Naive thymus-derived CD8-positive, alpha-beta T cell (primary cell): ENCODE measurements at places on chromosomes 13 and 19. TPM values are rescaled to one million over a fixed set of nuclear protein-coding genes. Genes with fewer than 3 reads are reported as not detected.

GRCh38 chr13:76667551-76667950 lies 218.7 kb downstream of the KCTD12 start:
- no peak for DNase-seq

DNA sequence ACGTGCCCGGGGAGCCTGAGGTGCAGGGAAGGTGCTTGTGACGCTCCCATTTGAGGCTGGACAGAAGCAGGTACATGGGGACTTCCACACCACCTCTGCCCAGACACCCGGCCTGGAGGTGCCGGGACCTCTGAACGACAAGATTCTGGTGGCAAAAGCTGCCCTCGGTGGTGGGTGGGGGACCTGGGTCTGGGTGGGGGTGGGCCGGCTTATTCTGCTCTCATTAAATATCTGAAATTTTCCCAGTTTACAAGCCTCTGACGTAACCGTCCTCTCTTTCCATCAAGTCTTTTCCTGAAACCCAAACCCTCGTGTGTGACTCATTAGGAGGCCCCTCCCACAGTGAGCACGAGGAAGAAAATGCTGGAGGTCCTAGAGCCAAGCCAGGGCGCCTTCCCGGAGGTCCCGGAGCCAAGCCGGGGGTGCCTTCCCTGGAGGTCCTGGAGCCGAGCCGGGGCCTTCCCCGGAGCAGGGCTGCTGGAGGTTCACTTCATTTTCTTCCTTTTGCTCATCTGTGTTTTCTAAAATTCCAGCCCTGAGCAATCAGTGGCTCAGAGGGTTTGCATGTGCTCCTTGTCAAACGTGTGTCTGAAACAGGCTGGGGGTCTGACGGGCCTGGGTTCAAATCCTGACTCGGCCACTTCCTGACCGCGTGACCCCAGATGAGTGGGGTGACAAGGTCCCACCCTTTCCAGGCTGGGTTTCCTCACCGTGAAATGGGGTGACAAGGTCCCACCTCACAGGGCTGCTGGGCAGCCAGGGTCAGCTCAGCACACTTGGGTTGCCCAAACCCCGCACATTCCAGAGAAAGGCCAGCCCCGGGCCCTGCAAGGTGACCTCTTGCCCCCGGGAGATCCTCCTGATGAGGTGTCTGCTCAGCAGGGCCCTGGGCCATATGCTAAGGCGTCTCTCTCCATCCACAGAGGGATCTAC lies 10.0 kb downstream of the CFD start:
- DNase-seq: no peak

The CCNA1 gene
- polyA plus RNA-seq: not detected

DNA sequence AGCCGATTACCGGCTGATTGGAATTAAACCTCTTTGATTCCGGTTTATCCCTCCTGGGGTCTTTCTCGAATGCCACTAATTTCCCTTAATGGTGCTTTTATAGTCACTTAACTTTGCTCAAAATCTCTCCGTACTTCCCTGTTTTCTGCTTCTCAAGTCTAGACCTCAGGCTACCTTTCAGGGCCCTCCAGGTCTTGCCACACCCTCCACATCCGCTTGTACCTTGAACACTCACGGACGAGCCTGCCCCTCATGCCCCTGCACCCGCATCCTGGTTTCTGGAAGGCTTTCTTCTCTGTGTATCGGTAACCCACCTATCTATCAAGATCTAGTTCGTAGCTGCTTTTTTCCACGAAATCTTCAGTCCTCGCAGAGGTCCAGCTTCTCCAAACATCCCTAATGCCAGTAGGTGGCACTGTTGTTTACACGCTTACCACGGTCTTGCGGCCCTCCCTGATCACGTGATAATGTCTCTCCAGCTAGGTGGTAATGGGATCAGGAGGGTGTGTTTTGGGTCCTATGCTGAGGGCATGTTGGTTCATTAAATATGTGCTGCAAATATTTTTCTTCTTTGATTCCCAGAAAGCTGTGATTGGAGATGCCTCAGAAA lies 13.8 kb downstream of the ATP12A start:
- peak; percentile 31 for DNase-seq

DNA sequence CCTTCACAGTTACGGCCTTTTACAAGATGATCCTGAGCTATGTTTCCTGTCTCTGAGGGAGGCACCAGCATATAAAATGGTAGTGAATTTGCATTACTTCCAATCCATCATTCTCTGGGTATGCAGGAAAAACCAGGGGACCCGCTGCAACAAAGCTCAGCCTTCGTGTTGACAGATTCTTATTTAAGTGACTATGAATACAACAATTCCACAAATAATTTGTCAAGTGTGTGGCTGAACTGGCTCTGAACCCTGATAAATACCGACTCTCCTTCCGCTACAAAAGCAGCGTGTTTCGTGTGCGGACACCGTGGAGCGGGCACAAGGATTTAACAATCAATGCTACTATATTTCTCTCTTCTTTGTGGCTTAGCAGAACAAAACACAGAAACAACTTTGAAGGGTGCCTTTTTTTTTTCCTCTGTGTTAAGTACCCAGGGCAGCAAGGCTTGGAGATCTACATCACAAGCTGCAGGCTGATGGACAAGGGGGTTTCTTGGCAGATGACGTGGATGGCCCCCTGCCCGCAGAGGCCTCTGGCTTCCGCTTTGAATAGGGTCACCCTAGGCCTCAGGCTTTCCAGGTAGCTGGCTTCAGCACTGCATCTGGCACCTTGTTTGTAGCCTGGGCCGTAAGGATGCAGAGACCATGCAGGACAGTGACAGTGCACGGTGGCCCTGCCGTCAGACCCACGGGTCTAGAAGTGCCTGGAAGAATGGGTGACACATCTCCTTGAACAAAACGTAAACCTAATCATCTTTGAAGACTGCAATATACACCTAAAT lies 280.5 kb upstream of the TSHZ3 start:
- no peak for DNase-seq

DNA sequence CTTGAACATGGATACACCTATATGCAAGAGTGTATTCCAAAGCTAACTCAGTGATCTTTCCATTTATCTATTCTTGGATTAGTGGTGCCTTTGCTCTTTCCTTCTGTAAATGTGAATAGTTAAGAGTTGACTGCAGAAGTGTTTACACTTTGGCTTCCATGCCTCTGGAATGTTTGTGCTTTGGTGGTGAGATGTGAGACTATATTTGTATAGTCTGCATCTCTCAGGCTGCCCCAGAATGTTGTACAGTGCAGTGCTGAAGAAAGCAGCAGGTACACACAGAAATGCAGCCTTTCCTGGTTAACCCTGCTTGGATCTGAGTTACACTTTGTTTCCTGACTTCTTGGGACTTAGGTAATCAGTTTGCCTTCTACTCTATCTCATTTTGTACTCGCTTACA lies 90.2 kb downstream of the DNAJC15 start:
- DNase-seq: no peak

DNA sequence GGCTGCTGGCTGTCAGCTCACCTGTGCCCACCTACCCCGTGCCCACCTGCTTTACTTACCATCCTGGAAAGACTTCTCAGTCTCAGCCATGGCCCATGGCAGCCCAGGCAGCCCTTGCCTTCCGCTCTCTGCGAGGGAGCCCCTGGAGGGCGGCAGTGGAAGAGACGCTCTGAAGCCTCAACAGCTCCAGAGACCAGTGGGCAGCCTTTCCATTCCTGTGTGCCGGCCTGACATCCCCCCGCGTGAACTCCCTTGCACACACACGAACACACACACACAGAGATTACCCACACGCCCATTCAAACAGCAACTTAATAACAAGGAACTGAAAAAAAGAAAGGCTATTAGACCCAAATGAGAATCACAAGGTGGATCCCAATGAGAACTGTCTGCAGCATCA lies 14.2 kb upstream of the RASA3 start:
- no peak for DNase-seq

DNA sequence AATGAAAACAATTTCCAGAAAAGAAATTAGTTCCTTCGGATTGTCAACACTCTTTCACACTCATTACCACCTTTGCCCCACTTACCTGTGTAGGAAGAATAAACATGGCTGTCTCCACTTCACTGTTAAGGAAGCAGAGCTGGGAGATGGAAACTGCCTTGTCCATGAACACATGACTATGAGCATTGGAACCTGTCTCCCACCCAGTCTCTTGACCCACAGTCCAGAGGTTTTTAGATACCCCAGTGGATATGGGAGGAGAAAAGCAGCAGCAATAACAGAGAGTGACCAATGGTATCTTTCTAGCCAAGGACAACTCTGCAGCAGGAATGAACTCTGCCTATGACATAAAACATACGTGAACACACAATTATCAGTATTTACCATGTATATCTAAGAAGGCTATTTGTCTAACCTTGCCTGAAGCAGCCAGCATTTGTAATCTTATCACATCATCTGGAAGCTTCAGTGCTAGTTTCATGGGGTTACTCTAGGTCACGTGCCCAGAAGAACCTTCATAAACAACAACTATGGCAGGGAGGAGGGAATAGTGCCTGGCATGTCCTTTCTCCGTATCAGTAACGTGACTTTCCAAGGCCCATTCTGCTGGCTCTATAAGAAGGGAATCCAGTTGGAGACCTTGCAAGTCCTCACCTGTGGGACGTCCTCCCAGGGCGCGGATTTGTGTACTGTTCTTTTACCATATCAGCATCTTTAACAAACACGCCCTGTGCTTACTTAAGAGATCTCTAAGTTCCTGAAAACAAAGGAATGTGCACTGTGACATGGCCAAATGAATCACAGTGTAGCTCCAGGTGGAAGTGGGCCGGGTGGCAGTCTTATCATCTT lies 221.8 kb upstream of the UBL3 start:
- no peak for DNase-seq

DNA sequence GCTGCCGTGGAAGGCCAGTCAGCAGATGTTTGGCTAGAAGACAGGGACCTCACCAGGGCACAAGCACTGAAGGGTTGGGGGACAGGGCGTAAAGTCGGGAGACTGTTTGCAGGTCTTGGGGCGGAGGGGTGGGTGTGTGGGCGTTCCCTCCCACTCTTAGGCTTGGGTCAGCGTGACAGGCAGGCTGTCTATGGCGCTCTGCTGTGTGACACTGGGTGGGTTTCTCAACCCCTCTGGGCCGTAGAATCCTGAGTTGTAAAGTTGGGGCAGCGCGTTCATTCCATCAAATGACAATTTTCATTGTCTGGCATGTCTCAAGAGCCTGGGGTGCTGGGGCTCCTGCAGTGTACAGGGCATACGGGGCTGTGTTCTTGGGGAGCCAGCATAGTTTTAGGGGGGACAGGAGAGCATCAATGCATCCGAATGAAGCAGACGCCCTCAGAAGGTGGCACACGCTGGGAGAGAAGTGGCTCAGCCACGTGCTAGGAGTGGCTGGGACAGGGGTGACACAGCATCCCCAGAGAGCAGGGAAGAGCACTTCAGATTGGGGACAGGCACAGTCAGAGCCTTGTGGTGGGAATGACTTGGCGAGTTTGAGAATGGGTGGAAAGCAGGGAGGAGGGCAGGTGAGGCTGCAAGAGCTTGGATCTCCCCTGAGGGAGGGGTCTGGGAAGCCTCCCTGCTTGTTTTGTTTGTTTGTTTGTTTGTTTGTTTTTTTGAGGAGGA lies 4.4 kb downstream of the CRTC1 start:
- no peak for DNase-seq

DNA sequence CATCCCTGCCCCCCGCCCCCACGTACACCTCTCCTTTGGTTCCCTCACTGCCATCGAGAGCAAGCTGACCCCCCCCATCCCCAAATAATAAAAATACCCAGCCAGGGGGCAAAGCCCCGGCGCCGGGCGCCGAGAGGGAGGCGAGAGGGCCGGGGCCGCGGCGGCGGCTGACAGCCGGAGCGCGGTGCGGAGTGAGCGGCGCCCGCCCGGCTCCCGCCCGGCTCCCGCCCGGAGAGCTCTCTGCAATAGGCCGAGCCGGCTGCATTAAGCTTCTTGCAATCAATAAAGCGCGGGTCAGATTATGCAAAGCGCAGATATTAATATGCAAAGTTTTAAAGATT lies 40.9 kb downstream of the DEDD2 start:
- no peak for DNase-seq

- DNase-seq: no peak
Observed at GRCh38 chr13:99916366-99917103, 55.0 kb downstream of the ZIC5 start.

DNA sequence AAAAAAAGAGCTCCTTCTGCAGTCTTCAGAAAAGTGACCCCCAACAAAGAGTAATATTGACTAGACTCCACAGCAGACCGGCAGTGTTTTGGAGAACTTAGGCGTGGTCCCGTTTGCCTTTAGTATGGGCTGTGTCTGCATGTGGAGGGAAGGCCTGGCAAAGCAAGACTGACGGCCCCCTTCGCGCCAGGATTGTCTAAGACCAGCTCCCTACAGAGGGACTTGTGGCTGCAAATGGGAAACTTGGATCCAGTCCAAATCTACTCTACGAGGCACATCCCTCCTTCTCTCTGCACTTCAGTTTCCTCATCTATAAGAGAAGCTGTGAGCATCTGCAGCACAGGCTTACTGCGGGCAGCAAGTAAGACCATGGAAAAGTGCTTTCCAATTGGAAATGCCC lies 350.0 kb downstream of the ZNF536 start:
- no peak for DNase-seq

GRCh38 chr19:4016903-4017638 lies 9.5 kb downstream of the PIAS4 start:
- DNase-seq: no peak

- DNase-seq: no peak
Observed at GRCh38 chr19:15330801-15331418, 1.4 kb downstream of the BRD4 start.

The C19orf33 gene
- polyA plus RNA-seq: not detected

DNA sequence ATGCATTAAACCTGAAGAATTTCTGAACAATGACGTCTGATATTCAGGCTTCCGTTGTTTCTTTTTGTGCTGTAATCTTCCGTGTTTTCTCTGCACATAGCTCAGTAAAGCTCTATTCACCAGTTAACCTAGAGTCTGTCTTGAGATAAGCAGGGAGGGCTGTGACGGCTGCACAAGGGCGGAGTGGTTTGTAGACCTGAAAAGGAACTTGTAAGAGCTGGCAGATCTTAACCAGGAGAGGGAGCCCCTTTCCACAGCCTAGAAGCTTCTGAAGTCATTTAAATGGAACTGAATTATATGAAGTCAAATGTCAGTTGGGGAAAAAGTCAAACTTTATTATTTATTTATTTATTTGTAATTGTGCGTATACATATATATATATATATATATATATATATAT lies 27.5 kb downstream of the DPRX start:
- no peak for DNase-seq

DNA sequence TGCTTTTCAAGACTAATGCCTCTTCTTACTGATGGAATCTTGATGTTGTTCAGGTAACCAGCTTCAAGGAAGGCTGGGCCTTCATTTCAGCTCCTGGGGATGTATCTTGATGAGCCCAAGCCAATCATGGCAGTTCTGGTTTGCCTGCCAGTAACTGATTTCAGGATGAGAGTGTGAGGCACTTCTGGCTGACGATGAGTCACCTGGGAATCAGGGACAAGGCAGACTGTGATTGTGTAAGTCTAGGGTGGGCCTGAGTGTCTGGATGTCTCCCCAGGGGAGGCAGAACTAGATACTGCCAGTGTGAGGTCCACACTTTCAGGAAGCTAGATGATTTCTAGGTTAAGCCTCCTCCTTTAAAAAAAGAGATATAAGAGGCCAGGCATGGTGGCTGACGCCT lies 77.3 kb upstream of the KL start:
- no peak for DNase-seq

- no peak for DNase-seq
Observed at GRCh38 chr19:4985551-4985991, 16.7 kb downstream of the KDM4B start.

The DHRS12 gene
- 22.1 TPM for polyA plus RNA-seq

The KL gene
- polyA plus RNA-seq: not detected

The CYP2F1 gene
- polyA plus RNA-seq: not detected
